ENCODE measurements at places on chromosomes 11 and 22.

DNA sequence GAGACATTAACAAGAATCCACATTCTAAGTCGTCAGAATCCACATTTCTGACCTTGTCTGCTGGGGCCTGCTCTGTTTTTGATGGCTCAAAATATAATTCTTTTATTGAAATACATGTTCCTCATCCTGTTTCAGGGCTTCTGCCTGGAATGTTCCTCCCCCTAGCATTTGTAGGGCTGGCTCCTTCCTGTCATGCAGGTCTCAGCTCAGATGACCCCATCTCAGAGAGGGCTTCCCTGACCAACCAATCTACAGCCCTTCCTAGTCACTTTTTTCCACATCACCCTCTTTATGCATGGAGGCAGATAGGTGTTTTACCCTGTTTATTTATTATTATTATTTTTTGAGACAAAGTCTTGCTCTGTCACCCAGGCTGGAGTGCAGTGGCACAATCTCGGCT, 14.8 kb downstream of the TMEM123 start:
- no peak for DNase-seq

DNA sequence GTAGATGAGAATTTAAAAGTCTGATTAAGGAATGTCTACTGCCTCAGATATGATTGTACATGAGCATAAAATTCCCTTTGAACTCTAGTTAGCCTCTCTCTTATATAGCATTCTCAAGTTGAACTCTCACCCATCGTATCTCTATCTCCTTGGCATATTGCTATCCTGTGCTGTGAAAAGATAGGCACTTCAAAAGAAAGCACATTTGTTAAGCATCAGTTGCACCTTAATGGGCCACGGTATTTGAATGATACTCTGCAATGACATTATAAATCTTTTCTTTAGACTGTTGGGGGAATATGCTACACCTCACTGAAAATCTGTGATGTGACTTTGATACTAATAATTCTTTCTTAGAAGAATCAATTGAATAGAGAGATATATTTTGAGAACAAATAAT, 570.7 kb downstream of the JRKL start:
- DNase-seq, result no peak

DNA sequence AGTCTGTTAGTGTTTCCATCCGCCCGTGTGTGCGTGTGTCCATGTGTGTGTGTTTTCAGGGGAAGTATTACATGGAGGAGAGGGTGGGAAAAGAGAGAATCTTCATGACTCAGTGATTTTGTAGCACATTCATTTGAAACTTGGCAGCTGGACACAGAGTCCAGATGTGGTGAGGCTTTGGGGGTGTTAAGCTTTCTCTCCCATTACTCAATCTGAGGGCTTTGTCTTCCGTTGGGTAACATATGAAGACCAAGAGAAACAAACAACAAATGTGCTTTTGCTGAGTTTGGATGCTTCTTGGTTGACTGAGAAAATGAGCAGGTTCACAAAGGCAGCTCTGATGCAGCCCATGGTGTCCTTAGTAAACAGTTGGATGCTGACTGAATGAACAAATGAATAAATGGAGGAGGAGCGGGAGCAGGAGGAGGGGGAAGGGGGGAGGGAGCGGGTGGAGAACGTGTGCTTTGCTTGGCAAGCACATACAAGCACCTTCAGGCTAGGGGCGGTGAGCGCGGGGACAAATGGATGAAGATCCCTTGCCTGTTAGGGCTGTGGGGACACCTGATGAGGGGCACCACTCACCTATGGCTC, 104.3 kb downstream of the ST3GAL4 start:
- no peak for DNase-seq

- DNase-seq, result no peak
These were observed 5.2 kb upstream of the PES1 start for GRCh38 chr22:30596886-30597285.

DNA sequence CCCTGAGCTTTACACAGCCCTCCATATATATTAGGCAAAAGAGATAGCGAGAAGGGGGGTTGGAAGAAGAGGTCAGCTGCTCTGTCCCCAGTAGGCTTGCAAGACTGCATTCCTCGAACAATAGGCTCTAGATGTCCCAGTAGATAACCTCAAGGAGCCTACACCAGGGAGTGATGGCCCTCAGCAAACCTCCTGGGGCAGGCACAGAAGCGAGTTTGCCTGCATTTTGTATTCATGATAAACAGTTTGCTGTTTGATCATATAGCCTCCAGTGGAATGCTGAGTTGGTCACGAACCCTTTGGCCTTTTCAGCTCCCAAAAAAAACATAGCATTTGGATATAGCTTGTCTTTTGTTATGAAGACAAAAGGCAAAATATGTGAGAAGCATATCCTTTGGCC, 95.1 kb upstream of the GRAMD1B start:
- no peak for DNase-seq

DNA sequence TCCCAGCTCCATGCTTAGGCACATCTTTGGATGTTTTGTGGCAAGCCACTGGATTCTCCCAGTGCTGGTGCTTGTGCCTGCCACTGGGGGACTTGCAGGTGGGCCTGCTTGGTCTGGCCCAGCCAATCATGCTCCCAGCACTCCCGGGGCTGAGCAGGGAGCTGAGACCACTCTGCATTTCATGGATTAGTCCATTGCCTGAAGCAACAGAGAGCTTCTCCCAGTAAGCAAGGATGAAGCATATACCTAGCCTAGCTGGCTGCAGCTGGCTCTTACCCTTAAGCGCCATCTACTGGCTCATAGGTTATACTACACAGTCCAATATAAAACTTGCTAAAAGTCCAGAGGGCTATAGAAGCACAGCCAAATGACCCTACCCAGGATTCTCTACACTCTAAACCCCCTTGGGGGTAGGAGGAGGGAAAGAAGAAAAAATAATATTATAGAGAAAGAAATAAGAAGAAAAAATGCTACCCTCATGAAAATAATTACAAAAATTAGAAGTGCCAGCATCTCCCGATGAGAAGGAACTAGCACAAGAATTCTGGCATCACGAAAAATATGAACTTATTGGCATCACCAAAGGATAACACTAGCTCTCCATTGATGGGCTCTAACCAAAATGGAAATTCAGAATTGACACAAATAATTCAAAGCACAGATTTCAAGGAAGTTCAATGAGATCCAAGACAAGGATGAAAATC, 275.3 kb downstream of the C11orf87 start:
- DNase-seq, result no peak

DNA sequence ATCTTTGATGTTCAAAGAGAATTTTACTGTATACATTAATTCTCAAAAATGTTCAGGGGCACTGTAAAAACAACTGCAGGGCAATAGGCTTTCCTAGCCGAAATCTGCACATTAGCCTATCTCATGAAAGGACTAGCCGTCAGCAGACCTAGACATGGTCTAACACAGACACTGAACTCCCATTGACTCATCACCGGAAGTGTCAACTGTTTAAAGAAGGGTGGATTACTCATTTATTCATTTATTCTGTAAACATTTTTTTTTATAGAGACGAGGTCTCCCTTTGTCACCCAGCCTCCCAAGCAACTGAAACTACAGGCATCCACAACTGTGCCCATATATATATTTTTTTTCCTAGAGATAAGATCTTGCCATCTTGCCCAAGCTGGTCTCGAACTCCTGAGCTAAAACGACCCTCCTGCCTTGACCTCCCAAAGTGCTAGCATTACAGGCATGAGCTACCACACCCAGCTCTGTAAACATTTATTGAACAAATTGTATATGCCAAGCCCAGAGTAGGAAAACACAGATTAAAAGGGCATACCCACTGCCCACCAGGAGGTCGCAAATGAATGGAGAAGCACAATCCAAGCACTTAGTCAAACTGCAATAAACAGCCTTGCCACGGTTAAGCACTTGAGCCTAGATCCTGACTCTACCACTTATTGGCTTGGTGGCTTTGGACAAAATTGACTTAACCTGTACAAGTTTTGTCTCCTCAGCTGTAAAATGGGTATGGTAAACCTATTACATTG, 26.6 kb downstream of the RAB30 start:
- DNase-seq, result no peak
